ENCODE measurements at places on chromosomes 4 and X.

- peak; percentile 50 for DNase-seq
These were observed 112.9 kb upstream of the AGA start for GRCh38 chr4:177555007-177555574.

DNA sequence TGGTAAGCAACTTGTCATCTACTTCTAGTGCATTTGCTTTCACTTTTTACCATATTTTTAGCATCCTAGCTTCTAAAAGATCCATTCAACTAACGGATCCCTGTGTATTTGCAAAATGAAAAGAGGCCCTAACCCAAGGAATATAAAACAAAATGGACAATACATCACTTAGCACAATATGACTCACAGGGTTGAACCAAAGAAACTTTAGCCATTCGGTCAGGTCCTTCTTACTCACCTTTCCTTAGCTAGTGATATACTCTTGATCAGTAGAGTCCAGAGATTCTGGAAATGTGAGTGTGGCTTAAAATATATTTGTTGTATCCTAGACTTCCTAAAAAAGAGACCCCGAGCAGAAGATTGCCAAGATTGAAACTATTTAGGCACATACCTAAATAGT, 19.5 kb downstream of the TMPRSS11E start:
- DNase-seq, result no peak

DNA sequence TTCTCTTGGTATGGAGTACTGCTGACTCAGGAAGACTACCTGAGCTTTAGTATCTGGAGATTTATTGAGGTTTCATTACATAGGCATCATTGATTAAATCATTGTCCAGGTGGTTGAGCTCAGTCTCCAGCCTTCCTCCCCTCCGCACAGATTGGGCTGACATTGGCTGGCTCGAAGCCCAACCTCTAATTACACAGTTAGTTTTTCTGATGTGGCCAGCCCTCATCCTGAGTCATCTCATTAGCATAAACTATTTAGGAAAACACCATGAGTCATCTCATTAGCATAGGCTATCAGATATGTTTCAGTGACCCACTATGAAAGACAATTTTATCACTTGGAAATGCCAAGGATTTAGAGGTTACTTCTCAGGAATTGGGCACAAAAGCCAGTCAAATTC, 93.9 kb upstream of the ANKRD50 start:
- peak; percentile 2 for DNase-seq

GRCh38 chr4:16884673-16885460, 13.6 kb downstream of the LDB2 start:
- peak; percentile 10 for DNase-seq

GRCh38 chr4:24742773-24743172, 52.6 kb upstream of the SOD3 start:
- no peak for DNase-seq

DNA sequence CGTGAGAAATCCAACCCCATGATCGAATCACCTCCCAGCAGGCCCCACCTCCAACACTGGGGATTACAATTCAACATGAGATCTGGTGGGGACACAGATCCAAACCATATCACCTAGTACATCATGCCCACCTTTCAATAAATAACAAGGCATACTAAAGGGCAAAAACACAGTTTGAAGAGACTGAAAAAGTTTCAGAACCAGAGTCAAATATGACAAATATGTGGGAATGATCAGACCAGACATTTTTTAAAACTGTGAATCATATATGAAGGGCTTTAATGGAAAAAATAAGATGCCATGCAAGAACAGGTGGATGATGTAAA, 167.3 kb downstream of the CAMK2D start:
- DNase-seq, result no peak

- DNase-seq, result no peak
These were observed 18.3 kb downstream of the PCGF3 start for GRCh38 chr4:723751-724530.

DNA sequence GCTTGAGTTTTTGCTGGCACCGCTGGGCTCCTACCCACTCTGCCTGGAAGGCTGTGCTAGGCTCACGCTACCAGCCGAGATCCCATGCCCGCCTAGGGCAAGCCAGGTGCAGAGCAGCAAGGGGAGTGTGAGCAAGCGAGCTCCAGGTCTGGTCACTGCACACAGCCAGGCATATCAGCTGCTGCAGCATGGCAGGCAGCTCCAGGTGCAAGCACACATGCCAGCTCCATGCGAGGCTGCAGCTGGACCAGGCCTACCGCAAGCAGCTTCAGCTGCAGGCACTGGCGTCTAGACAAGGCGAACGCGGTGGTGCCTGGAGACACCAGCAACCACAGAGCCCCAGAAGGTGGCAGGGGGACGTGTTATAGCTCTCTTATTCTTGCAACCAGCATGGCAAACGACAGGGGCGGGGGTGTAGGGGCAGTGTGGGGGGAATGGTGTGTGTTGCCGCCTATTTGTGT, 614.7 kb upstream of the EPHA5 start:
- DNase-seq, result no peak

- DNase-seq, result no peak
These were observed 72.4 kb downstream of the FRAS1 start for GRCh38 chr4:78129383-78130108.

GRCh38 chr4:47816748-47817147, 21.1 kb downstream of the CORIN start:
- no peak for DNase-seq

- no peak for DNase-seq
These were observed 552 bp downstream of the TCEAL9 start for GRCh38 chrX:103356858-103357257.

DNA sequence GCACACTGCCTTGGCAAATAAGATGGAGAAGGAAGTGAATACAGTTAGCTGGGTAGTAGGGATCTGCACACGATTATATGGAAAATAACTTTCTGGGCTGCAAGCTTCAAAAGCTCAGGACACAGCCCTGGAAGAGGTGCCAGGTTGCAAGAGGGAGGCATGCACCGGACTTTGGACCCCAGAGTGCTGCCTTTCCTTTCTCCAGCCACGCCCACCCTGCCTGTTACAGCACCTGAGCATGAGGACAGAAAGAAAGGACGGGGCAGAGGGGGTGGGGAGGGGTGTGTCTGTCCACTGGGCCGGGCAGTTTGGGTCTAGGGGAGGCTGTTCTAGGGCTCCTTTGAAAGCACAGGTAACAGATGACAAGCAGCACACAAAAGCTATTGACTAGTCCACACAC, 152.8 kb downstream of the ENPP6 start:
- DNase-seq, result no peak

DNA sequence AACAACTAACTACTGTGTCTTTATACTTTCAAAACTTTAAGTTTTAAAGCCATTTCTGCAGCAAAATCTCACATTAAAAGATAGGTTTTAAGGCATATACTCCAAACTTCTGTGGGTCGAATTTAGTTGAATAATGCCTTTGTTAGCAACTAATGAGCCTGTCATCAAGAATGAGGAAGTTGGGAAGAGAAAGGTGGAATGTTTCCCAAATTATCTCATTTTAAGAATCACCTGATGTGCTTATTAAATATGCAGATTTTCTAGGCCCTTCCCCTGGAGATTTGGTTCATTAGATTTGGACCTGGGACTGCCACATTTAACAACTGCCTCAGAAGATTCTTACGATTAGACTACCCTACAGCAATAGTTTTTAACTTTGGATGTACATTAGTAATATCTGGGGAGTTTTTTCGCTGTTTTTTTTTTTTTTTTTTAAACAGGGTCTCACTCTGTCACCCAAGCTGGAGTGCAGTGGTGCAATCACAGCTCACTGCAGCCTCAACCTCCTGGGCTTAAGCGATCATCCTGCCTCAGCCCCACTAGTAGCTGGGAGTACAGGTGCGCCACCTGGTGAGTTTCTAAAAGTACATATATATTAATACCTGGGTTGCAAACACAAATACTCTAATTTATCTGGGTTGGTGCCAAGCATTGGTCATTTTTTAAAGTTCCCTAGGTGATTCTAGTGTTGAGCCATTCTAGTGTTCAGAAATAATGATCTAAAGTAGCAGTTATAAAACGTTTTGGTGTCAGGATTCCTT, 16.1 kb upstream of the TASL start:
- peak; percentile 45 for DNase-seq

DNA sequence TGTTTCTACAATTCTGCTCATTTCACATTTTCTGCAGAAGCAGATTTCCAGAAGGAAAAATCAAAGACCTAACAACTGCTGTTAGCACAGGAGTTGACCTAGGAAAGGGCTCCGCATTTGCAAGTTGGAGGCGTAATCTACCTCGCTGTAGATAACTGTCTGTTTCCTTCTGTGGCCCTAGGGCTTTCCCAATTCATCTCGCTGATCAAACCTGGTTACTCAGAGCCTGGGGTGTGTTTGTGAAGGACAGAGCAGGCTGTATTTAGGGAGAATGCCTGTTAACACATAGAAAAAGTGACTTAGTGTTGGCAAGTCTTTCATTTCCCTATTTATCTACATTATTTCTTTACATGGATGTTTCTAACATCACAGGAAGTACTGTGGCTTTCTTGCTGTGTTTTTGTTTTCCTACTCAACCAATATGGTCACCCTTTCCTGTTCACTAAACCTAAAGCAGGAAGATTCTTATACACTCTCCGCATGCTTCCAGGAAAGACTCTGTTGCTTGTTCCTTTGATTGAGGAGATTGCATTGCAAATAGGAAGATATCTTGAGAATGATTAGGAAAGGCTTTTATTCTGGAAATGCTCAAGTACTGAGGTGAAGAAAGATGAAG, 40.5 kb downstream of the AGA start:
- no peak for DNase-seq

DNA sequence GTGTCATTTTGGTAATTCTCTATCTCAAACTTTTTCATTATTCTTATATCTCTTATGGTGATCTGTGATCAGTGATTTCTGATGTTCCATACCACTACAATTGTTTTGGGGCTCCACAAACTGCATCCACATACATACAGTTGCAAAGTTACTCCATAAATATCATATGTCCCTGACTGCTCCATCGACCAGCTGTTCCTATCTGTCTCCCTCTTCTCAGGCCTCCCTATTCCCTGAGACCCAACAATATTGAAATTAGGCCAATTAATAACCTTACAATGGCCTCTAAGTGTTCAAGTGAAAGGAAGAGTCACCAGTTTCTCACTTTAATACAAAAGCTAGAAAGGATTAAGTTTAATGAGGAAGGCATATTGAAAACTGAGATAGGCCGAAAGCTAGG, 108.7 kb downstream of the ANAPC10 start:
- no peak for DNase-seq

- no peak for DNase-seq
These were observed 273.1 kb downstream of the DCTD start for GRCh38 chr4:182643801-182644682.

DNA sequence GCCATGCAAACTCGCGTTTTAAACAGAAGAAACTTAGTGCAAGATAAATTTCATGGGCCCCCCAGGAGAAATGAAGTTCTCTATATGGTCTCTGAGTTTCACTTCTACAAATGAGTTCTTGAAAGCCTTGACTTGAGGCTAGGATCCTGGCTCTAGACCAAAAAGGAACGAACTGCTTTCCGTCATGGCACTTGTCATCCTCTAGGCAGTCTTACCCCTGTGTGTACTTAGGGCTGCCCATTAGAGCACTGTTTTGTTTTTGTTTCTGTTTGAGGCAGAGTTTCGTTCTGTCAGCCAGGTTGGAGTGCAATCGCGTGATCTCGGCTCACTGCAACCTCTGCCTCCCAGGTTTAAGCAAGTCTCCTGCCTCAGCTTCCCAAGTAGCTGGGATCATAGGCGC, 29.0 kb downstream of the RNF4 start:
- no peak for DNase-seq

GRCh38 chrX:110086162-110086915, 83.4 kb downstream of the TMEM164 start:
- no peak for DNase-seq

DNA sequence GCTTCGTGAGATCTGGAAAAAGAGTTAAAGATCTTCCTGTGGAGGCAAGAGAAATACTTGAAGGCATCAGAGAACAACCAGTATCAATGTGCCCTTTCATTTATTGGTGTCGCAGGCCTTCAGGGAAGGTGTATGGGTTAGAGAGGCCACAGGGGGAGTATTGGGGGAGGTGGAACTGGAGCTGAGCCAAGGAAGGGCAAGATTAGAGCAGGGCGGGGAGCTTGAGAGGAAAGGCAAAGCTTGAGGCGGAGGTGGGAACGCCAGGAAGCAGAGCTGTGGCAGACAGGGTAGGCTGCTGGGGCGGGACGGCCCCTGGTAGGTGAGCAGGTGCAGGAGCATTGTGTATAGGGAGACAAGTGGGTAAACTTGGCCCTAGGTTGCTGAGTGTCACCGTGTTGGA, 329.9 kb downstream of the ARHGAP10 start:
- no peak for DNase-seq

DNA sequence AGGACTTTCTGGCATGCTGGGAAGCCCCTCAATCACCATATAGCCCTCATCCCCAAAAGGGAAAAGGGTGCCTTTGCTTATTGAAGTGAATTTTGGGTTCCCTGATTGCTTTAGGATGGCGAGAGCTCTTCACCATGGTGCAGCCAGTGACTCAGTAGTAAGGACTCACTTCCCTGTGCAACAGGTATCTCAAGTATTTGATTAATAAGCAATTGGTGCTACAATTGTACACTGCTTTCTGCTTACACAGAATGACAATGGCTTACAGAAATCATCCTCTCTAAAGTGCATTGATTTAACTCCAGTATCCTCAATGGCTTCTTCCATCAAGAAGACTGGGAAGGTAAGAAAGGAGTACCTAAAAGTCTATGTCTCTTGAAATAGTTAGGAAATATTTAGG, 143.7 kb upstream of the SMIM10 start:
- no peak for DNase-seq

DNA sequence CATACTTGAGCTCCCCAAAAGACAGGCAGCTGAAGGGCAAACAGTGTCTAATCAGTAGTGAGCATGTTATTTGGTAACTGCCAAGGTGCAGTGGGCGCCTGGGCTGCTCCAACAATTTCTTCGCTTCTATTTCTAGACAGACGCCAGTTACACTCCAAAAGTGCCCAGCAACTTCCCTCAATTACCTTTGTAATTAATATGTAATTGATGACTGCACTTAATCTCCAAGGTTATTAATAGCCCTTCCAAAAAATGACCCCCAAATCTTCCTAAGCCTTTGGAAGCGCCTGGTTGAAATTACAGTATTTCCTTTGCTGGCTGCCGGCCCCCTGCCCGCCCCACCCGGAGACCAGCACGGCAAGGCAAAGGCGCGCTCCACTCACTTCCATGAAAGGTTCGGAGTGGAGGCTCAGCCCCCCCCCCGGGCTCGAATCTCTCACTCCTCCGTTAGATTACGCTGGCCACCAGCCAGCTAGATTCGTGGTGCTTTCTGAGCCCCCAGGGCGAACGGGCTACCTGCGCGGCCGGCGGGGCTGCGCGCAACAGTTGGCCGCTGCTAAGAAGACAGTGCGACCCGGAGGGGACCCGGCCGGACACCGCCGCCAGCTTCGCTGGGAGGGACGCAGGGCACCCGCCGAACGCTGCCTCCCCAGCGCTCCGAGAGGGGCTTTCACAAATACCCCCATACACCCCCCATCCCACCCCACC, 1.9 kb downstream of the GPC4 start:
- DNase-seq, result no peak

GRCh38 chr4:169272265-169272886, 1.6 kb upstream of the SH3RF1 start:
- no peak for DNase-seq

- no peak for DNase-seq
These were observed 1150.1 kb downstream of the STIM2 start for GRCh38 chr4:28010577-28011240.

GRCh38 chr4:626201-627091, 1.1 kb downstream of the PDE6B start:
- no peak for DNase-seq
